CD14-positive monocyte (primary cell): ENCODE measurements at places on chromosomes 13 and 19. TPM values are rescaled to one million over a fixed set of nuclear protein-coding genes. Genes with fewer than 3 reads are reported as not detected.

- DNase-seq = no peak
These were observed 1.2 kb downstream of the KLF12 start for GRCh38 chr13:74132776-74133656.

- no peak for DNase-seq
These were observed 44.5 kb downstream of the SCEL start for GRCh38 chr13:77579959-77580358.

DNA sequence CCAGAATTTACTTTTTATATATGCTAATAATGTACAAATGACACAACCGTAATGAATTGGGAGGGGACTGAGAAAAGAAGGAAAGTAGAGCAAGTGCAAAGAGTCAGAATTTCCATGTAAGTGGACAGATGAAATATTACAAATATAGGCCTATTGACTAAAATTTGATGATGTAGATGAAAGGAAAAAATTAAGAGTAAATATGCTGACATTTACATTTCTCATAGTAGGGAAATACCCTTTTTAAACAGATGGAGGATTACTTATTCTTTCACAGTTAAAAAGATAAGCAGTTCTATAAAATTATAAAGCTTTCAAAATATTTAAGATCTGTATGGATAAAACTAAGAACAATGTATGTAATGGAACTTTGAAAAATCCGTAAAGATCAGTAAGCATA lies 185.4 kb downstream of the NBEA start:
- DNase-seq = no peak

GRCh38 chr19:15400521-15401396 lies 18.0 kb downstream of the AKAP8L start:
- DNase-seq = no peak

GRCh38 chr13:34931572-34931971 lies 10.5 kb upstream of the NBEA start:
- no peak for DNase-seq

DNA sequence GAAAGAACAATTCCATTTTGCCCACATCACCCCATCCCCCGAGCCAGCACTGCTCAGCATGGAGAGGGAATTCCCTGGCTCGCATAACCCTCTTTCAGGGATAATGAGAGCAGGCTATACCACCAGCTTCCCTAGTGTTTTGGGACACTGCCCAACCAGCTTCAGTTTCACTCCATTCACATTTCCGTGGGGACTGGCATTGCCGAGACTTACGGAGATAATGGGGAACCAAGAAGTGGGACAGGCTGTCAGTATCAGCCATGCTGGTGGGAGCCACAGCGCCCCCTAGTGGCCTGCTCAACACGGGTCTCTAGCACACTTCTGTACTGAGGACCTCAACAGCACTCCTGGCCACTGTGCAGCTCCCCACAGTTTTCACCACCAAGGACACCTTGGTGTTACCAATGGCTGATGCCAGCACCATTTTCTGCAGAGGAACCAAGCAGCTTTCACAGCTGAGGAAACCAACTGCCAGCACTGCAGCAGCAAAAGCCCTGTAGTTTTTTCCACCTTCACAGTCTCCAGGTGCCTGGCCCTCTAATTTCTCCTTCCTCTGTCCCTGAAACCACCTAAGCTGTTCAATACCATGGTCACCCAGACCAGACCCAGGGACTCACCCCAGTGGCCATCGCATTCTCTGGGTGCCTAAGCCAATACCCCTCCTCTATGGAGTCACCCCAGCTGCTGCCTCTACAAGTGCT lies 23.7 kb downstream of the SLC6A16 start:
- DNase-seq = peak; percentile 83

DNA sequence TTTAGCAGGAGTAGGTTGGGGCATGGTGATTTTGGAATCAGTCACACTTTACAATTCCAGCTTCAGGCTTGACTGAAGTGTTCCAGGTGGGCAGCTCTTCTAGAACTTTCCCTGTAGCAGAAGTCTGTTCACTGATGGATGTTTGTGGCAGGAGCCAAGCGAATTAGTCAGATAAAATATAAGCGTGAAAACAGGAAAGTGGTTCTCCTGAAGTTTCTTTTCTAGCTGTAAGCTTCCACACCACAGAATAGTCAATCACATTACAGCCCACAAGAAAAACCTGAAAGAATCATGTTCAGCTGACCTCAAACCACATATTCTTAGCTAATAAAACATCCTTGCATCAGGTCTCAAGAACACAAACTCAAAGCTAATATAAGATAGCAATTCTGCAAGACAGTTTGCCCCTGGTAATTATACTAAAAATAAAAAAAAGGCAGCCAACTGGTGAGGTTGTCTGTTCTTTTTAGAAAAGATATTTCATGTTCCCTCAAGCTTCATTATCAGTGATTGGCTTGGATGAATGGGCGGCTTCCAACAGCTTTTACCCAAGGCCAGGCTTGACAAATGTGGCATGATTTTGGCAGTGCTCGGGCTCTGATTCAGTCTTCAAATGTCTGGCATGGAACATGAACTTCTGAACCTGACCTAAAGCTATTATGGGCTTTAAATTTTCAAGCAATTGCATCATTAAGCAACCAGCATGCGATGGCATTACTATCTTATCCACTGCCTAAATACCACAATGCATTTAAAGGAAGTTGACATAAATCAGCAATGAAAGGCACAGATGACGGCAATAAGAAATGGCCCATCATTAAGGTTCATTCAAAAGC lies 136.8 kb downstream of the DCLK1 start:
- DNase-seq = no peak

DNA sequence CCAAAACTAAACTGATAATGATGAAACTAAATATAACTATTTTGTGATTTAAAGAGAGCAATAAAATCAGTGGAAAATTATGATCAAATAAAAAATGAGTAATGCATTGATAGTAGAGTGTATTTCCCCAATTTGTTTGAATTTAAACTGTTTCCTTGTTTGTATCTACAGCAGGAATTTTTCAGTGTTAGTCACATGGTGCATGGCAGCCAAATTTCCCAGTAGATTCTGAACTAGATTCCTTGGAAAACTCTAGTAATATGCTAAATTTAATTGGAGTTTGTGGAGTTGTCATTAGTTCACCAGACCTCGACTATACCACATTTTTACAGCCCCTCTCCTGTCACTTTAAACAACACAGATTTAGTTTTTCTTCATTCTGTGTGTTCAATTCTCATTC lies 156.2 kb downstream of the PCCA start:
- no peak for DNase-seq

IRGC gene
- not detected for polyA plus RNA-seq

SOX21 gene
- not detected in 2 replicates for polyA plus RNA-seq

RXFP2 gene
- polyA plus RNA-seq = 0.38 TPM

EFNA2 gene
- polyA plus RNA-seq = not detected

DPP9 gene
- polyA plus RNA-seq = 13.9 TPM
